ENCODE measurements at places on chromosomes 5 and 9.

- no peak for DNase-seq
Observed at GRCh38 chr9:107868186-107868585, 378.6 kb upstream of the KLF4 start.

DNA sequence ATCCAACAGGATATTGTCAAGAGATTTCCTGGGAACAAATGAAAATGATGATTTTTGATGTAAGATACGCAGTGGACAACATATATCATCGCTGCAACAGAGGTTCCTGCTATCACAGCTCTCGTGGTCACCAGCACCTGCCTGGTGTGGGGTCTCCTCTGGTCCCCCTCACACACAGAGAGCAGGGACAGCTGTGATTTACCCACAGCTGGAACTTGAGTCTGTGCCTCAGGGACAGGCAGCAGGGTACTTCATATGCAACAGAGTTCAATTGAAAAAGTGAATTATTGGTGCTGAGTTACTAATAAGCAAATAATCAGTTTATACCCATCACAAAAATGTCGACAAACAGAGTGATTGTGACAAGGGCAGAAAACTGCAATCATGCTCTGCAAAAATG is 93.4 kb downstream of the LMX1B start:
- DNase-seq = no peak

DNA sequence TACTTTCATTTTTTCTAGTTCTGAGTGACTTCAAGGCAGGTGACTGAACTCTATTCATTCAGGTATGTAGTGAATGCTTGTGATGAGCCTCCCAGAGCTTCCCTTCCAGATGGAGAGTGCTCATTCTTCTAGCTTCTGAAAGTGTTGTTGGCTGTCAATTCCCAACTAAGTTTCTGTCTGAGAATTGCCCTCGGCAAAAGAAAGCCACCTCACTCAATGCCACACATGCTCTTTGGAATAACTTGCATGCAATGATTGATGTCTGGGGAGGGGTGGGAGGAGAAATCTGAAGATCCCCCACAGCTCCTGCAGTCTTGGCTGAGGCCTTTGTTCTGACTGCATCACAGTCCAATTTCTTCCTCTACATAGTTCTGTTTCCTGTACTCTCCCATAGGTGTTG is 123.1 kb upstream of the C6 start:
- no peak for DNase-seq

- no peak for DNase-seq
Observed at GRCh38 chr5:77400645-77401044, 91.5 kb downstream of the WDR41 start.

DNA sequence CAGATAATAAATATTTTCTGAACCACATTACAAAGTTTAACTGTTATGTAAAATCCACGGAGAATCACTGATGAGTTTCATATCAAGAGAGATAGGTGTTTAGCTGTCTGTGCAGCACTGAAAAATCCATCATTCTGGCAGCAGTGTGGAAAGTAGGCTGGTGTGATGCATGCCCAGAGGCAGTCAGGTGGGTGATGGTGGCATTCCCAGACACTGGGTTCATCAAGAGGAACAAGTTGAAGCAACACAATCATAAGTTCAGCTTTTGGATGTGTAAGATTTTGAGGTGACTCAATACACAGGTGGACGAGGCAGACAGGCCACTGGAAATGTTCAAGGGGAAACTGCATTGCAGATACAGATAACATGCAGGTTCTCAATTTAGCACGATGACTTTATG is 11.9 kb downstream of the DNAH5 start:
- no peak for DNase-seq

GRCh38 chr5:572398-573019 is 39.6 kb upstream of the CEP72 start:
- no peak for DNase-seq

GRCh38 chr5:177131019-177131320 is 2.6 kb upstream of the NSD1 start:
- no peak for DNase-seq

- DNase-seq = no peak
Observed at GRCh38 chr5:124773315-124774311, 27.2 kb upstream of the ZNF608 start.

- no peak for DNase-seq
Observed at GRCh38 chr5:66757219-66757833, 161.1 kb downstream of the MAST4 start.

DNA sequence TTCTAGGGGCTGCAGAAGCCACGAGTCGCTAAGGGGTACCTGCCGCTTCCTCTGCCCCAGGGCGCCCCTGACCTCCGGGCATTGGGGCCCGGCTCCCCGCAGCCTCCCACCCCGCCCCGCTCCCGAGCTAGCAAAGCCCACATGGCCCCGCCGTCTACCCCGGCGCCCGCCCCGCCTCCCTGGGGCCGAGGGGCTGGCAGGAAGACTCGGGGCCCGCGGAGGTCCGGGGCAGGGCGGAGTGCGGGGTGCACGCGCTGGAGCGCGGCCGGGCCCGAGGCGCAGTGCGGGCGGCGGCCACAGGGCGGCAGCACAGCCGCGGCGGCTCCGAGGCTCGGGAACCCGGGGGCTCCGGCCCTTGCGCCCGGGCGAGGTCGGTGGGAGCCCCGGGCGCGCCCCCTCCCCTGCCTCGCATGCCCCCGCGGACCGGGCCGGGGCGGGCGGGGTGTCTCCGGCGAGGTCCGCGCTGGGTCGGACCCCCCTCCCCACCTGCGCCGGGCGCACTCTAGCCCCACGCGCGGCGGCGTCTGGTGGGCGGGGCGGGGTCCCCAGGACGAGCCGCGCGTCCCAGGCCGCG is 6.7 kb downstream of the NRARP start:
- no peak for DNase-seq

- no peak for DNase-seq
Observed at GRCh38 chr9:107707428-107707837, 217.9 kb upstream of the KLF4 start.

GRCh38 chr5:117486879-117487391 is 912.3 kb upstream of the SEMA6A start:
- DNase-seq = no peak

GRCh38 chr5:10836986-10837385 is 76.0 kb upstream of the DAP start:
- DNase-seq = no peak

DNA sequence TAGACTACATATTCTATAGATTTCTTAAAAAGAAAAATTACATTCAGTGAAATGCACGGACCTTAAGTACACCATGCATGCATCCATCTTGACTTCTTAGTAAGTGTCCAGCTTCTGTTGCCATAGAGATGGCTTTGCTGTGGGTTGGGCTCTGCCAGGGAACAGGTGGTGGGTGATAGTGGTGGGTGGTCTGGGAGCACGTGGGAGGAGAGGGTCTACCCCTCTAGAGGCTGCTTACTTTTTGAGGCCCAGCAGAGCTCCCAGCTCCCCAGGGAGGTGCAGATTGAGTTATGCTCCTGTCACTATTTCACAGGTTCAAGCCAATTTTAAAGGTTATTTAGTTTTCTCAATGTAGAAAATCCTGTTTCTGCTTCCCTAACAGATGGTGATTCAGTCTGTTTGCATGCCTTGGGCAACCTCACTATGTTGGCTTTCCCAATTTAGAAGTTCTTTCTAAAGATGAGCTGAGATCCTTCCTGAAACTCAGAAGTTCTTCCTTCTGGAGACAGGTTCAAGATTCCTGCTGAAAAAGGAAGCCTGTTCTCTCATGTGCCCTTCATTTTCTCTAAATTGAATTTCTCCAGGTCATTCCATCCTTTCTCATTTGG is 107.4 kb upstream of the LHFPL2 start:
- DNase-seq = no peak

DNA sequence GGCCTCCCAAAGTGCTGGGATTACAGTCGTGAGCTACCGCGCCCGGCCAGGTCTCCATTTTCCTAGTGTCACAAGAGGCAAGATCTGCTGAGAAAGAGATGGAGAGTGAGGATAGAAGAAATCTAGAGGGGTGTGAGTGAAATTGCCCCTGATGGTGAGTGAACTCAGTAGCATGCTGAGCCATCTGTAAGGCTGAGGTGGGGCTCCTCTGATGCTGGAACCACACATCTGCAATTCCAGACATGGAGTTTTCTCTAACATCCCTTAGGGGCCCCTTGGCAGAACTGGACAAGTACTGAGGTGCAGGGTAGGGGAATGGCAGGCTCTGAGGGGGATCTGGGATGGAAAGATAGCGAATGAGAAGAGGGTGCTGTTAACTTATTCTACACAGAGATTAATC is 72.0 kb upstream of the FER start:
- no peak for DNase-seq

GRCh38 chr9:114691046-114691955 is 9.3 kb upstream of the TEX48 start:
- no peak for DNase-seq

DNA sequence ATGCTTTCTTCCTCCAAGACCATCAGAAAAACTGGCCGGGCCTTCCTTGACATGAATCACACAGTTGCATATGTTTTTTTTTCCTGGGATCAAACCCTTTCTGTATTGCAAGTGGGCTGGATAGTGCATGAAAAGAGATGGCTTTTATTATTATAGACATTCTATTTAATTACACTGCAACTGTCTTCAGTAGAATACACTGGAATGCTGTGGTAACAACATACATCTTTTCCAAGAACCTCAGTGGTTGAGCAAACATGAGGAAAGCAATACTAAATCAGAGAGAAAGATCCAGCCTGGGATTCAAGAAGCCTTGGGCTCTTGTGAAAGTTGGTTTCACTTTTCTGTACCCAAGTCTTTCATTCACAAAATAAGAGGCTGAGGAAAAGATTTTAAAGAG is 193.0 kb downstream of the DMAC1 start:
- no peak for DNase-seq

DNA sequence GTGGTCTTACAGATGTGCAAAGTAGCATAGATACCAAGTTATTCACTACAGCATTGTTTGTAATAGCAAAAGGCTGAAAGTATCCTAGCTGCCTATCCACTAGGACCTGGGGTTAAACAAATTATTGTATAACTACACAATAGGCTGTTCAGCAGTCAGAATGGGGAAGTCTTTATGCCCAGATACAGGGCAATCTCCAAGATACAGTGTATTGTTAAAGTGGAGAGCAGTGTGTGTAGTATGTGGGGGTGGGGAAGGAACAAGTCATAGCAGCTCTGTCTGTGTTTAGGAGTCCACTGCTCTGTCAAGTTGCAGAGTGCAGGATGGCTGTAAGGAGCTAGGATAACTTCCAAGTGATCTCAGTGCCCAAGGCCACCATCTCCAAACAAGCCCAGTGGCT is 5.5 kb downstream of the PCYOX1L start:
- DNase-seq = no peak

DNA sequence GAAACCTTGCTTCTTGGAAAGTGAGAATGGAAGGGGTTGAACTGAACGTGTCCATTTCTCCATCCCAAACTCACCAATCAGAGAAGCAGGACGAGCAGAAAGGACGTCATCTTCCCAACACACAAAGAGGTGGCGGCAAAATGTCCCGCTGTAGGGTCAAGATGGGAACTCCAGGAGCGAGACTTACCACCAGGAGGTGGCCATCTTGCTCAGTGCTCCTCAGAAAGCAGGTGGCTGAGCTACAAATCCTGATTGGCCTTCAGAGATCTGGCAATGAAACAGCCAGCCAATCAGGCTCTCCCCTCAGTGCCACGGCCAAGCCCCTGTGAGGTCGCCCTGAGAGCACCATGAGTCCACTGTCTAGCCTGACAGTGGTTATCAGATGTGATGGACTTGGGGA is 259.0 kb downstream of the NDUFS4 start:
- DNase-seq = no peak

DNA sequence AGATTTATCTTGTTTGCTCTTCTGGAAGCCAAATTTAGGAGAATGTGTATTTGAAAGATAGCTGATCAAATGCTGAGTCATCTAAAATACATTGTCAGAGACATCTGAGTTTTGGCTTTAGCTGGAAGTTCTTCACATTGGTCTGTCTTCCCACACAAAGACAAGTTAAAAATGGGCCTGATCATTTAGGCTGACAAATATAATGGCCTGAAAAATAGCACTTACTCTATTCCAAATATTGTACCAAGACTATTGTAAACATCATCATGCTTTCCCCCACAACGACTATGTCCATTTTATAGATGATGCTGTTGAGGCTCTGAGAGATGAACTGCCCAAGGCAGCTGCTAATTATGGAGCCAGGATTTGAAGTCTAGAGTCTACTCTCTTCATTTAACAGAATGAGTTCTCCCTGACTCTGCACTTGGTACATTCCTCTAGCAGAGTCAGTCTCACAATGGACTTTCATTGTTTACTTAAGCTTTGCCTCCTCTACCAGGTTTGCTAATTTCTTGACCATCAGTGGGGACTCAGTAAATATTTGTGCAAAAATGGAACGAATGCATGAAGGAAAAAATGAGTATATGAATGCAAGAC is 619.4 kb upstream of the KLF4 start:
- DNase-seq = no peak

GRCh38 chr9:134526584-134527477 is 114.8 kb upstream of the COL5A1 start:
- DNase-seq = no peak

DNA sequence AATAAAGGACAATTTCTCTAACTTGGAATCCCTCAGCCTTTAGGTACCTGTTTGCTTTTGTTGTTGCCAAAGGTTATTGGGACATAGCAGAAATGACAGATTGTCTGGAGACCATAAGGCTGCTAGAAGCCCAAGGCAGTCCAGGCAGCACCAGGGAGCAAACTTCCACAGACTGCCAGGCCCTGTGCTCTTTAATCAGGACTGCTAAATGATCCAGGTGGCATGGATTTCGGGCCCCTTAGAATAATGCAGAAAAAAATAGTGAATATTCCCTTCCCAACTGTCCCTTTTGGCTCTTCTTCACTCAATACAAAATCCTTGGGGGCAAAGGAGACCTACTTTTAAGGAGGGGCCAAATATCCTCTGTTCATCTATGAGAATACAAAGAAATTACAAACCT is 73.9 kb downstream of the GABRA1 start:
- DNase-seq = no peak

GRCh38 chr9:137798142-137798541 is 79.4 kb upstream of the CACNA1B start:
- DNase-seq = no peak

DNA sequence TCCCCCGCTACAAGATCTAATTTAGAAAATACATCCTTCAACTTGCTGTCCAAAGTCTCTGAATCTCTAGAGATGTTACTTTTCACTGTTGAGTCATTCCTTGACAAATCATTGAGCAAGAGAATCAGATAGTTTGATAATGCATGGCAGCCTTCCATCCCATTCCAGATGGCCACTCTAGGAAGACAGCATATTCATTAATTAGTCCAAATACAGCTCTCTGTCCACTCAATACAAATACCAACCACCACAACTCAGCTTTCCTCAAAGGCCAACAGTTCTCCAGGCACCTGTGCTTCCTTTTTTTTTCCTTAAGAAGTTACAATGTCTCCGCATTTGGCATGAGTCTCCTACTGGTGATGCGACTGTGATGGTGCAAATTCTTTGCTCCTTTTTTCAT is 72.3 kb downstream of the DROSHA start:
- DNase-seq = no peak

DNA sequence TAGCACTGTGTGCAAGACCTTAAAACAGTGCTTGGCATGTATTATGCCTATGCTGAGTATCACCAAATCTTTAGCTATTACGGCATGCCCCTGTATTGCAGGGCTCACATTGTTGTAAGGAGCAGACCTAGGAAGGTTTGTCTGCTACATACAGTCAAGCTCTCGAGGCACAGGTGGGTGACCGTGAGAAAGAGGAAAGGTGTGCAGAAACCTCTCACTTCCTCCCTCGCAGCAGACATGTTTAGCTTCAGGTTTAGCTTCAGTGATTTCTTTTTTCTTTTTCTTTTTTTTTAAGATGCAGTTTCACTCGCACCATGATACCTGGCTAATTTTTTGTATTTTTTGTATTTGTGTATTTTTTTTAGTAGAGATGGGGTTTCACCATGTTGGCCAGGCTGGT is 275.8 kb upstream of the RIOK2 start:
- DNase-seq = no peak

- no peak for DNase-seq
Observed at GRCh38 chr5:165504674-165505073, 1999.3 kb downstream of the MAT2B start.
